ENCODE measurements at places on chromosomes 11 and 22. TPM values are rescaled to one million over a fixed set of nuclear protein-coding genes. Genes with fewer than 3 reads are reported as not detected.

The CNGA4 gene
- 0.18 TPM for total RNA-seq

The NUP98 gene
- 88.4 TPM for total RNA-seq

The SLC22A25 gene
- total RNA-seq, result not detected

The OR52I2 gene
- not detected for total RNA-seq

The GDPD4 gene
- not detected for total RNA-seq

The EWSR1 gene
- 315 TPM for total RNA-seq

The TMEM151A gene
- not detected for total RNA-seq

The ALDH3B1 gene
- total RNA-seq, result 0.09 TPM

The TMEM132A gene
- total RNA-seq, result 1.3 TPM

DNA sequence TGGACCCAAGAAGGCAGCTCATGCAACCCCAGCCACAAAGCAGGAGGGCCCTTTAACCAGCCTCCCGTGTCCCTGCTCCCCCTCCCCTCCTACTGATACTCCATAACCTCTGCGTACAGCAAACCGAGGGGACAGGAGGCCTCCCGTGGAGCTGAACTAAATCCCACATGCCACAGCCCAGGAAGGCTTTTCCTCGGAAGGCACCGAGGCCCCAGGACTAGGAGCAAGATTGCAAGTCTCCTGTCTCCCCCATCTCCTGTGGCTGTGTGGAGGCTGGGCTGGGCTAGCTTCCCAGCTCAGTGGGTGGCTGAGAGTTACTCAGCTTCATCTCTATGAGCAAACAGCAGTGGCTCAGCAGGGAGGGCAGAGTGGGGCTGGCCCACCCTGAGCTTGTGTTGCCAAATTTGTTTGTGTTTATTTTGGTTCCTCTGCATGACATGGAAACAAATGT lies 62.7 kb upstream of the NECTIN1 start:
- DNase-seq, result no peak

- no peak for DNase-seq
Measured at GRCh38 chr11:46337626-46338345, 9.5 kb upstream of the DGKZ start.

DNA sequence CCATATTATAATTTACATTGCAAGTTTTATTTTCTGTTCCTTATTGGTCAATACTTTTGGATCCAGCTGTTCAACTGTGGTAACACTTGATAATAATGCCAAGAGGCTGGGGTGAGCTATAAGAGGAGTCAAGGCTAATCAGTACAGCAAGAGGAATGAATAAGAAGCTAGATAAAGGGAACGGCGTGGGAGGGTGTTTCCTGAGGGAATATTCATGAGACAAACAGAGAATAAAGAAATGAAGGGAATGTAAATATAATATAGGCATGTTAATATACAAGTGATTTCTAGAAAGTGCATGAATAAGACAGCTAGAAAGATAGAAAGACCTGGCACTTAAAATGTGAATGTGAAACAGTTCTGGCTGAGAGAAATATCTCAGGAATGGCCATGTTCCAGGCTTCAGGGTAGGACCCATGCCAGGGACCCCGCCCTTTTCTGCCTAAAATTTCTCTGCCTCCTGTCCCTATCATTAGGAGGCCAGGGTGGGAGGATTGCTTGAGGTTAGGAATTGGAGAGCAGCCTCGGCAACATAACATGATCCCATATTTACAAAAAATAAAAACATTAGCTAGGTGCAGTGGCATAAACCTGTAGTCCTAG lies 3.9 kb downstream of the OR51B4 start:
- DNase-seq, result no peak

DNA sequence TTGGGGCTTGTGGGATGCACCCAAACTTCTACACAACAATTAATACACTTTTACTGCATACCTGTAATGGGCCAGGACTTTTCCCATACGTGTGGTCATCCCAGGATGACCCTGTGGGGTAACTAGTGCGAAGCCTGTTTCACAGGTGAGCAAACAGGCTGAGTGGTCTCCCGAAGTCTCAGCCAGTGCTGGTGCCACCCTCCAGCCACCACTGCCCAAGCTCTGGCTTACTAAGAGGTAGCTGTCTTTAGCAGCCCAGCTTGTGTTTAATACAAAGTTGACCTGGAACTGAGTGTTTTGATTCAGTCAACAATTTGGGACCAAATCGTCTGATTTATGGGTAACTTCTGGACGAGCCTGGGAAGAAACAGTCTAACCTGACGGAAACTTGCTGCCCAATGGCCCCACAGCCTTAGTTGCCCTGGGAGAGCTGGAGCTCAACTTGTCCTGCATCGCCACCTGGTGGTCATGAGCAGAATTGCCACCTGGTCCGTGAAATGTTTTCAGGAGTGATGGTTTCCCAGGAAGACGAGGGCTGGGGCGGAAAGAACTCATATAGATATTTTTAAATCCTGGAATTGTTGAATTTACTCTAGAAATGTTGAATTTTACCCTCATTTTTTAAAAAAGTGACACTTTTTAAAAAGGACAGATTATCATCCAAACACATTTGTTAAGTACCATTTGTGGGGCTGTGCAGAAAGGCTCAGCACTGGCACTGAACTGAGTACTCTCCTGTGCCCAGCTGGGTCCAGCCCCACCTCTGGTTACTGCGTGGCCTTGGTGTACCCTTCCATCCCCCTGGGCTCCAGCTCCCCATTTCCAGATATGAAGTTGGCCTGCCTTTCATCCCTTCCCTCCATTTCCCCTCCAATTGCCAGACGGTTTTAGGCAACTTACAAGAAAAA lies 95.5 kb upstream of the PARVA start:
- DNase-seq, result peak; percentile 84

GRCh38 chr11:61897387-61898246 lies 6.3 kb upstream of the FADS3 start:
- peak; percentile 84 for DNase-seq

DNA sequence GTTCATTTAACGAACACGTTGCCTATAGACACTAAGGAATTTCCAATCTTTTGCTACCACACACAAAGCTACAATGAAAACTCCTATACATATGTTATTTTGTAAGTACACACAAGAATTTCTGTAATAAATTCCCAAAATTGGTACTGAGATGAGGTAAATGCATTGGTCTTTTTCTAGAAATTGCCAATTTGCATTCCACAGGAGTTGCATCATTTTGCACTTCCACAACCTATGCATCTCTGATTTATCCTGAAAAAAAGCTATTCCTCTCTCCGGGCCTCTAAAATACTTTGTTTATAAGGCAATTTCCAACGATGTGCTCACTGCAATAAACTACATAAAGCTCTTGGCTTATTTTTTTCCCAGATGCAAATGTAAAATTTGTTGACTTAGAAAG lies 24.9 kb downstream of the IMMP1L start:
- no peak for DNase-seq

- DNase-seq, result no peak
Measured at GRCh38 chr11:76658231-76658630, 12.3 kb downstream of the LRRC32 start.

DNA sequence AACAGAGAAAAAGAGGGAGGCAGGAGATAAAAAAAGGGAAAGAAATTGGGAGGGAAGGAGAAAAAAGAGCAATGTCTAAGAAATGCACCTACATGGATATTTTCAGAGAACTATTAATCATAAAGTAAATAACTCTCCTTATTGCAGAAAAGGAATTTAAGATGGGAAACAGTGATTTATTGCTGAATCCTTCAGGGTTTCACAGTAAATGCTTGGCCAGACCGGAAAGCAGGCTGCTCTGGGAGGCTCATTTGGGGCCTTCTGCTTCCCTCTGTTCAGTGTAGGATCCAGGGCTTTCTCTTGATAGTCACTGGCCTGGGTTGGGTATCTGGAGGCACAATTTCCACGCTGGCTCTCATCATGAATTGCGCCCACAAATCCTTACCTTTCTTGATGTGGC lies 324.3 kb upstream of the SORL1-AS1 start:
- DNase-seq, result no peak

DNA sequence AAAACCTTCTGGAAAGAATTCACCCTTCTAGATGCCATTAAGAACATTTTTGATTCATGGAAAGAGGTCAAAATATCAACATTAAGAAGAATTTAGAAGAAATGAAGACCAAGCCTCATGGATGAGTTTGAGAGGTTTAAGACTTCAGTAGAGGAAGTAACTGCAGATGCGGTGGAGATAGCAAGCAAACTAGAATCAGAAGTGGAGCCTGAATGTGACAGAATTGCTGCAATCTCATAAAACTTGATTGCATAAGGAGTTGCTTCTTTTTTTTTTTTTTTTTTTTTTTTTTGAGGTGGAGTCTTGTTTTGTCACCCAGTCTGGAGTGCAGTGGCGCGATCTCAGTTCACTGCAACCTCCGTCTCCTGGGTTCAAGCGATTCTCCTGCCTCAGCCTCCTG lies 51.6 kb downstream of the MS4A13 start:
- no peak for DNase-seq

DNA sequence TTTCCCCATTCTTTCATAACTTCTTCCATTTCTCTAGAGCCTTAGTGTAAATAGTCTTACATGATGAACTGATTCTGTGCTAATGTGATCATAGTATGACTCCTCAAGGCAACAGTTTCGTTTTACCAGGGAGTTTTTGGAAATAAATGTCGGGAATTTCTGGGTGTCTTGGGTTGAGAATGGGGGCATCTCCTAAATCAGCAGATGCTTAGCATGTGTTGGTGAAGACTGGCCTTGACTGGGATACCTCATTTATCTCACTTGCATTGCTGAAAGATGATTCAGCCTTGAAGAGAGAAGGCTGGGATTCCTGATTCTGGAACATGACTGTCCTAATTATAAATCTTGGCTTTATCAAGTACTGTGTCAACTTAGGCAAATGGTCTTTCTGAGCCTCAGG lies 115.7 kb upstream of the C11orf87 start:
- DNase-seq, result no peak

DNA sequence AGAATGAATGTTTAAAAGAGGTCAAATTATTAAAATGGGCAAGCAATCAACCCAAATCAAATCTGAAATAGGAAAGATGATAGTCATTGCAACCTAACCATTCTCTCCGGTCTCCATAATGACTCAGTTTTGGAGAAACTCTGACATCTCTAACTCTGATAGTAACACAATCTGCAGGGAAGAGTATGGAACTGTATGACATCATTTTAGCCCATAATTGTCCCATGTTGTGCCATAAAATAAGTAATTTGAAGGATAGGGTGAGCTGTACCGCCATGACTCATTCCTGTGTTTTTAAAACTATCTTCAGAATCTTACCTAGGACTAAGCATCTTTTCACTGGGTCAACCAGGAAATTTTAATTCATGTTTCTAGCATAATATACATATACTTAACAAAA lies 350.8 kb downstream of the DLG2 start:
- DNase-seq, result no peak

DNA sequence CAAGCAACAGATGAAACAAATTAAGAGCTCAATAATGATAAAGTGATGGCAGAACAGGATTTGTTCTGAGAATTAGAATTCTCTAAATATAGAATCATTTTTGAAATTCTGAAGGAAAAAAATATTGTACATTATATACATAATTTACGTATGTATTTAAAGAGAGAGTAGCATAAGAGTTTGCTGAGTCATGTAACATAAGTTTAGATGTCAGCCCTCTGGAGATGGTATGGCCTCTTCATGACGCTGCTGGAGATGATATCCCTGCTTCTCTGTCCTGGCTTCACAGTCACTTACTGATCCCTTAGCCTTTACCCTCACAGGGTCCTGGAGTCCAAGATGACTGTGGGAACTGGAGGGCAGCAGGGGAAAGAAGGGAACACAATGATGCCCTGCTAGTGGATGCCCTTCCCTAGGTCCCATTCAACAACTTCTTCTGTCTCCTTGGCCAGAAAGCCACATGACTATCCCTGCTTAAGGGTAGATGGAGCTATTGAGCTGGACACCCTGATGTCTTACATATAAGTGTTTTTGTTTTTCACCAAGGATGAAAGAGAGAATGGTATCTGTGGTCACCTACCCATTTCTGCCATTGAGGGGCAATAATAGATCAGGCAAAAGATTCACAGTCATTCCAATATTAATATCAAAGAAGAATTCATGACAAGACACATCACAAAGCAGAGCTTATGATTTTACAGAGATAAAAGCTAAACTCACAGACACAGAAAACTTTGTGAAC lies 753.1 kb downstream of the TBC1D22A start:
- no peak for DNase-seq

DNA sequence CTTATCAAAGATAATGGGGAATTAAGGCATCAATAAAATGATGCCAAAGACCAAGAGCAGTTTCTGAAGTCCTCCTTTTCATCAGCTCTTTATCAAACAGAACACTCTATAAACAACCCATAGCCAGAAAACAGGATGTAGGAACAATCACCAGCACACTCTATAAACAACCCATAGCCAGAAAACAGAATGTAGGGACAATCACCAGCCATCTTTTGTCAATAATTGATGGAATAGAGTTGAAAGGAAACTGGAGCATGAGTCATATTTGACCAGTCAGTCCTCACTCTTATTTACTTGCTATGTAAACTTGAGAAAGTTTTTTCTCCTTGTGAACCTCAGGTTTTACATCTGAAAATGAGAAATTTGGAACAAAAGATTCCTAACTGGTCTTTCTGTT lies 10.0 kb downstream of the MS4A2 start:
- no peak for DNase-seq

DNA sequence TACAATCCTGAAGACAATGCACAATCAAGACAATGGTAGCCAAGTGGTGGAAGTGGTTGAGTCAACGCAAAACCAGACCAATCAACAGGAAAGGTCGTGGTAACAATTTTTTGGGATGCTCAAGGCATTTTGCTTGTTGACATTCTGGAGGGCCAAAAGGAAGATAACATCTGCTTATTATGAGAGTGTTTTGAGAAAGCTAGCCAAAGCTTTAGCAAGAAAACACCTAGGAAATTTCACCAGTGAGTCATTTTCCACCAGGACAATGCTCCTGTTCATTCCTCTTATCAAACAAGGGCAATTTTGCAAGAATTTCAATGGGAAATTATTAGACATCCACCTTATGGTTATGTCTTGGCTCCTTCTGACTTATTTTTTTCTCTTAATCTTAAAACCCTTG lies 1932.2 kb upstream of the RAG2 start:
- no peak for DNase-seq

DNA sequence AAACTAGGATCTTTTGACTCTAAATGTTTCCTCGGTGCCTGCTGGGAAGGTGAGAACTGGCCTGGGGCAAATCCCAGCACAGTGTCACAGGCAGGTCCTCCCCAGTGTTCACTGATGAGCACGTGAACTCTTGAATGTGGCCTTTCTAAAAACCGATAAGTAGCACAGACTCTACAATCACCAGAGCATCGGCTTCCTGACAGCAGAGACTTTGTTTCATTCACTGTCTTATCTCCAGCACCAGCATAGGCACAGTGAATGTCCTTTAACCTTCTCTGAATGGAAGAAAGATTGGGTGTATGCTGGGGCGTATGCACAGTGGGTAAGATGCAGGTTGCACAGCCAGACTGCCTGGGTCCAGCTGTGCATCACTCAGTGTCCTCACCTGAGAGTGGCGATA lies 59.3 kb upstream of the EIF3D start:
- no peak for DNase-seq

- no peak for DNase-seq
Measured at GRCh38 chr22:36540867-36541642, 12.1 kb upstream of the EIF3D start.

- DNase-seq, result no peak
Measured at GRCh38 chr11:77375107-77375506, 73.6 kb upstream of the GDPD4 start.
